ENCODE measurements at places on chromosomes 13 and 19.

DNA sequence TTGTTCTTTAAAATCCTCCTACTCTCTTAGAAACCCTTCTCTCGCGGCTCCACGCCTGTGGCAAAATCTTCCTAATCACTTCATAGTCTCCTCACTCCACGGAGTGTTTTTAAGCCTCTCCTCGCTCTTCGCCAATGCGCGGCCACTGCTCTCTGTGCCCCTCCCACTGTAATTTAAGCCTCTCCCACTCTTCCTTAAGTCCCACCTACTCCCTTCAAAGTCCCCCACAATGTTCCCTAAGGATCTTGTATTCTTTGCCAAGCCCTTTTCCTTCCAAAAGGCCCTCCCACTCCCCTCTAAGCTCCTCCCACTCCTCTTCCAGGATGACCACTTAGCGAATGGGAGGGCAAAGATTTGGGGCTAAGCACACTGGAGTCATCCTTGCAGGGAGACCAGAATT lies 1.3 kb downstream of the FIZ1 start:
- no peak for DNase-seq

DNA sequence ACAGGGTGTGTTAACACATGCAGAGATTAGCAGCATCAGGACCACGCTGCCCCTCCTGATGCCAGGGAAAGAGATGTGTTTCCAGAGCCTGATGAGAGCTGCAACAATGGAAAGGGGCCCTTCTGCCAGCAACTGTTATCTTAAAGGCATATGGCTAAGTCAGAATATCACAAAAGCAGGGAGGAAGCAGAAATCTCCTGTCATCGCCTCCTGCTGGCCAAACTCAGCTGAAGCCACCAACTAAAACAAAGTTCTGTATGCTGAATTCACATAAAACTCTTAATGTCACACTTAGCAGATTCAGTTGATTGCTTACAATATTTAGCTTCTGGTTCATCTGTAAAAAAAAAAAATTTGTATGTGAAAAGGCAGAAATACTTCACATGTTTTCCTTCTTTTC lies 178.2 kb downstream of the GPC5 start:
- no peak for DNase-seq

GRCh38 chr13:73715114-73715910 lies 418.9 kb downstream of the KLF12 start:
- no peak for DNase-seq

DNA sequence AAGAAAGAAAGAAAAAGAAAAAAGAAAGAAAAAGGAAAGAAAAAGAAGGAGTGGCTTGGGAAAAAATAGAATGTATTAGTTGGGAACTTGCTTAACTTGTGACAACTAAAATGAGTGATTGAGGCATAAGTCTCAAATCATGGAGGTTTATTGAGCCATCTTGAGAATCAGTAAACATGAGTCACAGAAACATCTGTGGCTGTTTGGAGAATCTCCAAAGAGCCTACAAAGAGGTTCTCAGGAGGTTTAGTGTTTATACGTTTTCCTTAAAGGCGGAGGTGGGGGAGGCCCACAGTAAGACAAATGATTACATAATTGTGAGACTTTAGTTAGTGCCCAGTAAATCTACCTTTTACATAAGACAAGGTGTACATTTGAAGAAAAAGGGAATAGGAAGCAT lies 38.6 kb downstream of the WDR87 start:
- peak; percentile 44 for DNase-seq

- no peak for DNase-seq
These were observed 2.0 kb upstream of the ELL start for GRCh38 chr19:18523841-18524240.

GRCh38 chr13:62510906-62511655 lies 1095.4 kb upstream of the PCDH20 start:
- DNase-seq: no peak

GRCh38 chr13:52903320-52903719 lies 54.9 kb upstream of the PCDH8 start:
- no peak for DNase-seq

DNA sequence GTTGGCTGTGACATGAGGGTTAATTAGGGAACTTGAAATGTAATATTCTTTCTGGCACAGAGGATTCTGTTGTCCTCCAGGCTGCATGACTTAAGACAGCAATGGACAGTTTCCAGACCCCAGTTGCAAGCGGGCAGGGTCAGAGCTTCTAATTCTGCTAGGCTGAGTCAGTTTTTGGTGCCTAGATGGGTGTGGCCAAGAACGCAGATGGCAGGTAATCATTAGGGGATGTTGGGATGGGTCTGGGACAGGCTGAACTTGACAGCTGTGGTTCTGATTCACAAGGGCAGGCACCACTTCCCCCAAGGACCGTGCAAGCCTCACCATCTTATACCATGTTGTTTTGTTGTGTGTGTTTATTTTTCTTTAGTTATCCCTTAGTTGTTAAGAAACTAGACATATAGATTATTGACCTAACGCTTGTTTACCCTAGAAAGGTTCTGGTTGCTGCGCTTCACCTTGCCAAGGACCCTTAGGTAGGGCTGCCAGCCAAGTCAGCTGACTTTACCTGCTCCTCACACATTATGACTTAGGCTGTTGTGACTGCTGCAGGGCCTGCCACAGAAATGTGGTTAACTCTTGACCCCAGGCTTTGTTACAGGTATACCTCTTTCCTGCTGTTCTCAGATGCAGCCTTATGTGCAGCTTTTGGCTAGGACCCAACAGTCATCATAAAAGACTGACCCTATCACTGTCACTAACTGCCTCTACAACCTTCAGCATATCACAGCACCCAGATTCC lies 117.7 kb upstream of the KLF12 start:
- DNase-seq: peak; percentile 23

GRCh38 chr19:6464070-6464873 lies at the start of gene CRB3:
Gene CRB3 (plus strand): TSS chr19:6464271. CDS start chr19:6464702, 431 bp downstream.
- no peak for DNase-seq

- DNase-seq: peak; percentile 13
These were observed 181.9 kb downstream of the PCDH9 start for GRCh38 chr13:67048084-67048820.

DNA sequence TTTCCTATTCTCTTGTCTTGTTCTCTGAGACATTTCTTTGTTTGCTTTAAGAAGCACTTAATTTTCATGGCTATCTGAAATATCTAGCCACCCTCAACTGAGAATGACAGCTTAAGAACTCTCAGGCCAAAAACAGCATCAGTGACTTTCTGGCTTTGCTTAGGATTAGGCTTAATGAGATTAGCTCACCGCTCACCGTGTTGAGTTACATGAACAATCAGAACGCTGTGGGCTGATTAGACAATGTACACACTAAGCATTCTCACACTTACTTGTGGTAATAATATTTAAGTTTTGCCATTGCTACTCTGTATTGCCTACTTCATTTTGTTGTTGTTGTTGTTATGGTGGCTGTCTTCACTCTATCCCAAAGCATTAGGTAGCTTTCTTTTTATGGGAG lies 1283.6 kb downstream of the UQCRFS1 start:
- no peak for DNase-seq

DNA sequence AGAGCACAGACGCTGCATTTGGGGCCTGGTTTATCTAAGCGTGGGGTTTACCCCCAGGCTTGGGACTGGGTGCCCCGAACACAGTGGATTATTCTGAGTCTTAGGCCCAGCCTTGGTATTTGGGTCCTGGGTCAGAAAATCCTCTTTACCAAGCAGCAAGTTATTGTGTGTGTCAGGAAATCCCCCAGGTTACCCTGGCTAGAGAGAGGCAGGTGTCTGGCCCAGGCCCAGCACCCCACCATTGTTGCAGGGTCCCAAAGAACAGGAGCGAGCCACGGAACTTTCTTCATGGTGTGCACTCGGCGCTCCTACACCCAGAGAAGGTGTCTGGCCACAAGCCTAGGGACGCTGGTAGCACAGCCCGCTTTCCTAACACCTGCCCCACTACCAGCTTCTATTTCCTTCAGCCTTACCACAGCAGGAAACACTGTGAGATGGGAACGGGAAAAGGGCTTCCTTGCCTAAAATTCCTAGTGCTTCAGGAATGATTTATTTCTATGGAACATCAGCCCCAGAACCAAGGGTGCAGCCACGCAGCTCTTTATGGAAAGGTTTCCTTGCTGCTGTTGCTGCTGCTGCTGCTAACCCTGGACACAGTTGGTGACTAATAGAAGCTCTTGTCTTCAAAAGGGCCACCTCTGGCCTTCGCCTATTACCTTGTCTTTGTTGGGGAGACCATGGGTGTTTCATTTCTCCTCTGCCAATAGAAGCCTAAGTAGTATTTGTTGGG lies 7.4 kb upstream of the CDX2 start:
- DNase-seq: no peak

GRCh38 chr13:78592584-78592983 lies 10.8 kb downstream of the POU4F1 start:
- DNase-seq: no peak

DNA sequence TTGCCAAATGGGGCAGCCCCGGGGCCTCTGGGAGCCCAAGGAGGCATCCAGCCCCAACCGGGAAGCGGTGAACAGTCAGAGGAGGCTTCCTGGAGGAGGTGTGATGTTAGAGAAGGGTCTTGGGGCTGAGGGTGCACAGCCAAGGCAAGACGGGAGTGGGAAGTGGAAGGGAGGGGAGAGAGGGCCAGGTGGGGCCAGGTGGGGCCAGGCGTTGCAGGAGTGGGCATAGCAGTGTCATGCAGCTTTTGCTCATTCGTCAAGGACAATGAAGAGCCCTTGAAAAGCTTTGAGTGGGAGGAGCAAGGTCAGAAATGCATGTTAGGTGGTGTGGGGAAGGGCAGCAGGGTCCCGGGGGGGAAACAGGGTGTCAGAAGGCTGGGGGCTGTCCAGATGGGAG lies 1.8 kb downstream of the FBN3 start:
- no peak for DNase-seq

GRCh38 chr19:41409288-41409687 lies 11.7 kb downstream of the BCKDHA start:
- DNase-seq: no peak

- no peak for DNase-seq
These were observed 28.1 kb downstream of the COL4A1 start for GRCh38 chr13:110278859-110279258.

DNA sequence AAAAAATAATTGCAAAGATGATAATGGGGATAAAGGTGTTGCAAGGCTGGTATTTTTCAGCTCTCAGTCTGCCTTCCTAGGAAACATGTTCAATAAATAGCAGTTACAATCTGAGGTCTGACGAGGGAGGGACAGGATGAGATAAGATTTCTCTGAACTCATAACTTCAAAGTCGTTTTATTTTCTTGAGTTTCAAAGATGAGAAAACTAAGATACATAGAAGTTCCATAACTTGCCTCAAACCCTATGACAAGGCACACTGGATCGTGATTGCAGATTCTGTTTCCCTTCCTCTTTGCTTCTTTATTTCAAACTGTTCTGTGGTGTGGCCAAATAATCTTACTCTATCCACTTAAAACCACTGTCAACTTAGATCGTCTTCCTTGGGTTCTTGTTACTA lies 327.2 kb downstream of the GPC5 start:
- DNase-seq: no peak

DNA sequence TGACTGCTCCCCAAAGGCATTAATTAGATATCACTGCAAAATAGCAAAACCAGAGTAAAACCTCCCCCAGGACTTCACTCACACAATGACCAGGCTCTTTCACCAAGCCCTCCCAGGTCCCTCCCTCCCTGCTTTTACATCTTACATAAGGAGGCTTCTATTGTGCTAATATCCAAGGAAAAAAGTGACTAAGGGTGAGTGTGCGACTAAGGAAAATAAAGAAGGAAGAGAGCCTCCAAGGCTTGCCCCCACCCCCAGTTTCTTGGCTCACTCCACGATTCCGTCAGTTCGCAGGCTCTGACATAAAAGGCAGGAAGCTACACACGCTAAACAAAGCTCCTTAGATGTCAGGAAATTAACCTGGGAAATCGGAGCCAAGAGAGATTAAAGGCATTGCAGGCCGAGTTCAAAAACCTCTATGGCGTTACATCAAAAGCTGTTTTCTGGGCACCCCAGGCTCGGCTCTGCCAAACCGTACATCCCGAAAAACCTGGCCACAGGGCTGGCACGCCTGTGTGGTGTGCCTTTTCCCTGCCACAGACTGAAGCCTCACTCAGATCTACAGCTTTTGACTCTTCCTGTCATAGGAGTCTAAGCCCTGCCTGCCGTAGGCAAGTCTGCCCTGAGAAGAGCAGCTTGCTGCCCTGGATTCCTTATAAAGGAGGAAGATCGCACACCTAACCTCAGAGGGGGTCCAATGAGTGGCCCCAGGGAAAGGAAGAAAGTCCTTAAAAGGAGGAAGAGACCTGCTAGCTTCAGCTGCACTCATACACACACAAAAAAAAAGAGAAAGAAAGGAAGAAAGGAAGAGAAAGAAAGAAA lies 67.0 kb upstream of the SERP2 start:
- peak; percentile 78 for DNase-seq

Data from fibroblast of gingiva (primary cell).